ENCODE measurements at places on chromosomes 7 and 10.

- no peak for DNase-seq
These were observed 45.8 kb upstream of the CARD11 start for GRCh38 chr7:3089493-3089892.

DNA sequence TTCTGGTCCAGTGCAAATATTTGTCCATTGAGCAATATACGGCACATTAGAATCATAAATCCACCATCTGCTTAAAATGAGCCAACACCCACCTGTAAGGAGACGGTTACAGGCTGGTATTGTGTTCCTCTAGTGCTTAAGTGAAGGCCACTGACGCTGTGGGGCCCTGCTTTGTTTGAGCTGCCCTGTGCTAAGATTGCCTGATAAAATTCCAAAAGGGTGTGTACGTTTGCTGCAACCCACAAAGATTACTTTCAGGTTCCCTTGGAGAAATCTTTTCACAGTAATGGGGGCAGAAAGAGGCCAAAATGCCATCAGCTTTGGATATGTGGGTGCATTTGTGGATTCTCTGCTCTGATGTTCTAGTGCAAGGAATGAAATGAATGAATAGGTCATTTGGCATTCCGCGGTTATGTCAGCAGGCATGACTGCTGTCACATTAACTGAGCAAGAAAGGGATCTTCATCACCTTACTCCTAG, 34.4 kb downstream of the AGR3 start:
- DNase-seq = no peak

DNA sequence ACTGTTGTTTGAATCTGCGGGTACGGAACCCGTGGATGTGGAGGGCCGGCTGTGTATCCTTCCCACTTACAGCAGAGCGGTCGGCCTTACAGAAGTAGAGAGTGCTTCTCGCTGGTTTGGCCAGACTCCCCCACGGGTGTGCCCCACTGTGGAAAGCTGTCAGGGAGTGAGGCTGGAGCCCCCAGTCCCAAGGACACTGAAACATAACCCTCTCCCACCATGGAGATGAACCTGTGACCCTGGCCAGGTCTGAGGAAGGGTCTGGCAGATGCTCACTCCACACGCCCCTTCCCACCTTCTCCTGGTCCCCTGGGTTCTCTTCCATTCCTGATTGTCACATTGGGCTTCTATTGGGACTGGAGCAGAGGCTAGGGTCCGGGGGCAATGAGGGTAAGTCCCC, 39.6 kb downstream of the TSPAN15 start:
- no peak for DNase-seq

- no peak for DNase-seq
These were observed 170.4 kb upstream of the C7orf33 start for GRCh38 chr7:148419856-148420832.

- DNase-seq = no peak
These were observed 128.7 kb downstream of the AGMO start for GRCh38 chr7:15433151-15433550.

DNA sequence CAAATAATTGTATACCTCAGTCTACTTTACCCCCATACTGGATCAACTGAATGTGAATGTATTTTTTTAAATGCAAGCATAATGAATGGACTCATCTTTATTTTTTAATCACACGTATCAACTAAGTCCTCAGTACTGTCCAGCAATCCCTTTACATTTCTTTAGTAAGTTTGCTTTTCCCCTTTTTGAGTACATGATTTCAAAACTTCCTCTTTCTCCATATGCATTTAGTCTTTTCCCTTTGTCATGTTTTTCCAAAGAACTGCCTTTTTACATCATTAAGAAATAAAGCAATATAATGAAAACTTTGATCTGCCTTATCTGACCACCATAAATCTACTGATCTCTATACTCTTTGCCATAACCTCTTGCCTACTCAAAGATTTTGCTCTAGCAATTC, 182.5 kb upstream of the AKR1E2 start:
- DNase-seq = no peak

GRCh38 chr10:79410315-79411094, 34.9 kb downstream of the ZCCHC24 start:
- no peak for DNase-seq

GRCh38 chr7:113175525-113176104, 57.3 kb upstream of the SMIM30 start:
- no peak for DNase-seq

DNA sequence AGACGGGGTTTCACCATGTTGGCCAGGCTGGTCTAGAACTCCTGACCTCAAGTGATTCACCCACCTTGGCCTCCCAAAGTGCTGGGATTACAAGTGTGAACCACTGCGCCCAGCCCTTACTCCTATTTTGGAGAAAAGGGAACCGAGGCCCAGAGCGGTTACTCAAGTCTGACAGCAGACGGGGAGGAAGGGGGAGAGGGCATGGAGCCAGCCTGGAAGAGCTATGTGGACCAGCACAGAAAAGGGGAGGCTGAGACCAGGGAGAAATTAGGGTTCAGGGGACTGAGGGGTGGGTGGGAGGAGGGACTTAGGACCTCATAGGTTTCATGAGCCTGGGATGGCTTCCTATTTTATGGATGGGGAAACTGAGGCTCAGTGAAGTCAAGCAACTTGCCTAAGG, 1.5 kb downstream of the SFRP5 start:
- DNase-seq = no peak

GRCh38 chr7:1931256-1931950, 261.3 kb downstream of the ELFN1 start:
- DNase-seq = no peak

GRCh38 chr10:3502673-3503072, 282.3 kb downstream of the KLF6 start:
- no peak for DNase-seq

GRCh38 chr7:29102558-29103151, 43.7 kb downstream of the CPVL start:
- no peak for DNase-seq

GRCh38 chr7:94510582-94511496, 1.2 kb downstream of the CASD1 start:
- DNase-seq = no peak

GRCh38 chr10:131943021-131943814, 38.5 kb downstream of the BNIP3 start:
- DNase-seq = no peak

- DNase-seq = no peak
These were observed 911.2 kb downstream of the TYW1 start for GRCh38 chr7:67907792-67908191.

GRCh38 chr7:5550831-5551230, 127.2 kb upstream of the TNRC18 start:
- no peak for DNase-seq

- DNase-seq = no peak
These were observed 6.6 kb downstream of the C10orf90 start for GRCh38 chr10:126663880-126664279.

- DNase-seq = no peak
These were observed 68.7 kb upstream of the C10orf120 start for GRCh38 chr10:122768389-122768745.

DNA sequence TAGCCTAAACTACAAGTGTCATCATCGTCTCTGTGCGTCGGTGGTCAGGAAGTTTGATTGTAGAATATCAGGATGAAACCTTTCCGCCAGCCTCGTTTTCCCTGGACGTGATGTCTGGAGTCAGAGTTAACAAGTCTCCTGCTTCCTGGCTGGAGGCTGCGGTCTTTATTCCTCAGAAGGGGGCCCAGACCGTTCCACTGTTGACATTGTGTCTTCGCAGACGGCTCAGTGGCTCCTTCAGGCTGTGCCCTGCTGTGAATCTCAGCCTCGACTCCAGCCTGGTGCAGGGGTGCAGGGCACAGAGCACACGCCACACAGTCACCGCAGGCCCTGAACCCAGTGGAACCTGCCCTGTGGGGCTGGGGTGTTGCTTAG, 37.2 kb upstream of the INSIG1 start:
- DNase-seq = no peak

DNA sequence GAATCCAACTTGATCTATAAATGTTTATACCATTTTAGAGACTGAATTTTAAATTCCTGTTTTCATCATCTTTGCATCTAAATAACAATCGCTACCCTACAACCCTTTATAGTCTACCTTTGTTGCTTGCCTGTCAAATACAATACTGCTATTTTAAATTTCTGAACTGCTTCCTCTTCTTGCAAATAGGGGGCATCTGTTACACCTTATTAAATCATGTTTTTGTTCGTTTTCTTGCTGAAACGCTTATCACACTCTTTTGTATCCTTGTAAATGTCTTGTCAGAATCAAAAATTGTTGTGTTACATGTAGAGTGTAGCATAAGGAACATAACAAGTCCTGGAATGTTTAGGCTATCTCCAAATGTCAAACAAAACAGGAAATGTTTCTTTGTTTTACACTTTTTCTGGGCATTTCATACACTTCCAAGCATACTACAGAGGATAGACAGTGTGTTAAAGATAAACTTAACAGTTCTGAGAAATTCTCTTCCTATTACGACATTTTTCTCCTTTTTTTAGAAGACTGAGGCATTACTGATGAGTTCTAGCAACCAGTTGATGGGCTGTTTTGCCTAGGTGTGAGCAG, 281.3 kb downstream of the GPR158 start:
- no peak for DNase-seq

DNA sequence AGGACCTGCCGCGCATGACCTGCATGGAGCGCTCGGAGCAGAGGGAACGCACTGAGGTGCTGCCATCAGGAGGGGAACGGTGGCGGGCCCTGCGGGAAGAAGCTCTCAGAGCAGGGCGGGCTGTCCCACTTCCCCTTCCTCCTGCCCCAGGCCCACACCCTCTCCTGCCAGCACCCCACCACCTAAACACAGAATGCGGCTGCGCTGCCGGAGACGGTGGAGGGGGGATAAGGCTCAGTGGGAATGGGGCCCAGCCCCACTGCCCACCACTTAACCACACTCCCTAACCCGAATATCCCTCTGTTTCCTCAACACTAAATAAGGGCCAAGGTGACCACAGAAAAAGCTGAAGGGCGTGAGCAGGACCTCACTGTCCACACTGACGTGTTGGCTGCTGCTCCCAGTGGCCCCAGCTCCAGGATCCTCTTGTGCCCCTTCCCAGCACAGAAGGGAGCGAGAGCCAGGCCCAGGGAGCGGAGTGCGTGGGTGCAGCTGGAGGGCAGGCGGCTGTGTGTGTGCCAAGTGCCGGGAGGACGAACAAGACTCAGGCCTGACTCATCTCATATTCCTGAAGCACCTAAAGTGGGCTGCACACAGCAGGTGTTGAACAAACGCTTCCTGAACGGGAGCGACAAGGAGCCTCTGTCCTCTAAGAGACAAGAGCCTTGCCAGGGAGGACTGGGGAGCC, 116.8 kb downstream of the MAD1L1 start:
- peak; percentile 30 for DNase-seq

DNA sequence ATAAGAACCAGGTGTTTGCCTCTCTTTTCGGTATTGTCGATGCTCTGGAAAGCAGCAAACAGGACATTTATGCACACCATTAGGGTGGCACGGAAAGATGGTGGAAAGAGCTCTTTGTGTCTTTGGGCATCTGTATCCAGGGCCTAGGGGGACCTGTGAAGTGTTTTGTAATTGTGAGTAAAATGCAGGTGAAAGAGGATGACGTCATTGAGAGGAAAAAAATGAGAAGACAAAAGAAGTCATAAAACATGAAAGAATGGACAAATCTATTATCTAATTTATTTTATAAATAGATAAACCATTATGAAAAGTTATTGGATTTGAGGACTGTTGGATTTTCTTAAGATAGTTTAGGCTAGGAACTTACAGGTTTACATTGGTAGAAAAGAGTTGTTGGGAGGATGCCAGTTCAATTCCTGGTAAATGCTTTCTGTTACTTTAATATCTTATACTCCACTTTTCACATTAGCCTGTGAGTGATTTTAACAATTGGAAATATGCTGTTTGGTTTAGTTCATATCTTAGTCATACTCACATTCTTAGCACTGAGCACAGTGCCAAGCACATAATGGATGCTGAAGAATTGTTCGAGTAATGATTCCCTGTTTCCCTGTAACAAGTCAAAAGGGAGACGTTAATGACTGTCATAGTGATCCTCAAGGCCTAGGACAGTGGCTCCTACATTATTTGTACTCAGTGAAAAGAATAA, 62.6 kb downstream of the EXOC4 start:
- no peak for DNase-seq

GRCh38 chr10:19412531-19412930, 363.9 kb downstream of the MALRD1 start:
- no peak for DNase-seq

DNA sequence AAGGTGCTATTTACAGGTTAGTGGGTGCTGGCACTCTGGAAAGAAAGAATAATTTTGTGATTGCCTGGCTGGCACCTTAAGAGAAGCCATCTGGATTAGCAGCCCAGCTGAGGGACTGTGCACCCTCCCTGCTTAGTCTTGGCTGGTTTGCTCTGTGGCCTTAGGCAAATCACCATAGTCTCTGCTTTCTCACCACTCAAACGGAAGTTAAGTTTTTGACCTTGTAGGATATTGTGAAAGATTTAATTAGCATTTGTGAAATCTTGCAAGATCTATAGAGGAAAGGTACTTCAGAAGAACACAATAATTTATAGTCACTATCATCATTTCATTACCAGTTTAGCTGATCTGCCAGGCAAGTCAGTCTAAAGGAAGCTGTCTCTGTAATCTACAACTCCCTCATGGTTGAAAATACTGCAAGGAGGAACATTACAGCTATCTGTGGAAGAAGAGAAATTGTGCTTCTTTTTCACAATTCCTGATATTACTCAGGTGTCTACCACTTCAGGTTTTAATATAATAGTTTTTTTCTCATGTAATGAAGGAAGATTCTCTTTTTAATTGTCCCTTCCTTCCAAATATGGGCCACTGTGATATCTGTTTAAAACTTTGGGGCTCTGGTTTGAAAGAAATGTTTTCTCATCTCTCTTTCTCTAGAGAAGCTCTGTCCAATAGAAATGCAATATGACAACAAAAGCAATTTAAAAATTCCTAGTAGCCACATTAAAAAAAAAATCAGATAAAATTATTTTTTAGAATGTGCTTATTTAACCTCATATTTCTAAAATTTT, 219.6 kb downstream of the PTEN start:
- no peak for DNase-seq

DNA sequence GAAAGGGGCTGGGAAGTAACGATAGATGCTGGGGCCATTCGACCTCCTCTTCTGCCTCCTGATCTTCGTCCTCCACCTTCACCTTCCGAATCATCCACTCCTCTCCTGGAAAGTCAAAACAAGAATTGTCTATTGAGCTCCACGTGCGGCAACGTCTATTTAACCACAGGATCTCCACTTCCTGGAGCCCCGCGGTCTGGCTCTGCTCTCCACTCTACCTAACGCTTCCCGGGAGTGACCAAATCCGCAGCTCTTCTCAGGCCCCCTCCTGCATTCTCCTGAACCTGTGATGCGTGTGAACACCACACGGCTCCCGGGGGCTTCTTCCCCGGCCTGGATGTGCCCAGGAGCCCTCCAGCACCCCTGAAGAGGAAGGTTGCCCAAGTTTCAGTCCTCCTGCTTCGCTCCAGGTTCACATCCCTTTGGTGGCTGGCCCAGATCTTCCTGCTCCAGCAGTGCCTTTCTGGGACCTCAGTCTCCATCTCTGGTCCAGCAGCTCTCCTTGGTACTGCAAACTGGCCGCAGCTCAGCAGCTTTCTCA, 7.2 kb downstream of the ZNF467 start:
- no peak for DNase-seq

DNA sequence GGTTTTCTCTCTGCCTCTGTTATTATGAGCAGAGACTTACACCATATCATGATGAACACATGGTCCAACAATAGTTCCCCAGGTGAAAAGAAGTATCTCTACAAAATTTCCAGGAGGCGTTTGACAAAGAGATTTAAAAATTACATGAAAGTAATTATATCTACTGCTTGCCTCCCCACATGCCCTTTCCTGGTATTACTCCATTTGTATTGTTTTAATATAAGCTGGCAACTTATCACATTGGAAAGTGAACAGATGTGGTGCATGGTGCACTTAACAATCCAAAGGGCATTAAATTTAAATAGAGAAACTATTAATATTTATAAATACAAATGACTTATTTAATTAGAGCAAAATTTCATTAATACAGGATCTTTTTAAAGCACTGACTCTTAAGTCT, 638.2 kb downstream of the ANKRD7 start:
- DNase-seq = no peak
